ENCODE measurements at places on chromosomes 5 and 9.

- DNase-seq: no peak
These were observed 55.5 kb upstream of the ZNF354A start for GRCh38 chr5:178785999-178786398.

DNA sequence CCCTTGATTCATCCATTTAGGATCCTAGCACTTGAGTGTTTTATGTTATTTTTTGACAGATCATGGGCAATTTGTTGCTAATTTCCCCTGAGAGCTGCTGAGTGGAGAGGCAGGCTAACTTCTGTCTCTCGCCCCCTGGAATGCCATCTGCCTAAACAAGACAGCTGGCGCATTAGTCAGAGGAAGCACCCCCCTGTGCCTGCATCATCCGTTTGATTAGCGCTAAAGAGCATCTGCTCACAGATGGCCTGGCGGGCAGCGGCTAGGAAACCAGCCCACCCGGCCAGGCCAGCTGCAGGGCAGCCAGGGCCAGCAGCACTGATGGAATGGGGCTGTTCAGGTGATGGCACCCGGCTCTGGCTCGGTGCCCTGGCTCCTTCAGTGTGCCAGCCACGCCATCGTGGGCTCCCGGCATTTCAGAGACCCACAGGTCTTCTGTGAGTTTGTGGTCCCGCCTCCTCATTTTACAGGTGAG, 22.9 kb upstream of the ASS1 start:
- no peak for DNase-seq

GRCh38 chr5:172545291-172545801, 91.0 kb upstream of the SH3PXD2B start:
- no peak for DNase-seq

DNA sequence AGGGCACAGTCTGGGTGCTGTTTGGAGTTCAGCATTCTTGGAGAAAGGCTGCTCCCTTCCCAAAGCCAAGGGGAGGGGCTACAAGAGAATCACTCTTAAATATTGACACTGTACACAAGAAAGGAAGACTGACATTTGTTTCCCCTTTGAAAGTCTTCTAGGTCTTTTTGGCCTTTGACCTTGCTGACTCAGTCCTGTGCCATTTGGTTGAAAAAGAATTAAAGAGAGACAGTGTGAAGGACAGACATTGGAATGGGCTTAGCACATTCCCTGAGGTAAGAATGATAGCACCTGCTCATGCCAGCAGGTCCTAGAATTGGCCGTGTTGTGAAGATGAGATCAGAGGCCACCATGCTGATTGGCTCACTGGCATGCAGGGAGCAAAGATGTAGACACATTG, 271.4 kb upstream of the ZNF608 start:
- DNase-seq: no peak

DNA sequence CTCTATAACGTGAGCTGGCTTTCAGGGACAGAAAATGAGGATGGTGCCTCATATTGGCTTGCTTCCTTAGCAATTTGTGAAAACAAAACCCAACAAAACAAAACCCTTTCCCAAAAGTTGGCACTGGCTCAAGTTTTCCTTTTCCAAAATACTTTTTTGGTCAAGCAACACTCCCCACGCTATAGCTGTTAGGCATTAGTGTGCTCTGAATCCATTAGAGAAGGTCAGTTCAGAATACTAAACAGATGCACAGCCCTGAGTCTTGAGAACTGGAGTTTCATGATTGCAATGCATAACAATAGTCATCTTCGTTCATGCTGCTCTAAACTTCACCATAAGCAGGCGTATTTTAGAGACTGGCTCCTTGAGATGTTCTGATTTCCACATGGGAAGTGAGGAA, 172.0 kb upstream of the KLF9 start:
- DNase-seq: no peak

GRCh38 chr5:94776167-94776566, 157.7 kb downstream of the SLF1 start:
- DNase-seq: no peak

All from NCI-H2081 treated with DMSO at 0.1 percent for 48 hours (cell line).